ENCODE measurements at places on chromosomes 12 and 14.

GRCh38 chr12:125162489-125163028 is 97.3 kb downstream of the AACS start:
- DNase-seq, result no peak

DNA sequence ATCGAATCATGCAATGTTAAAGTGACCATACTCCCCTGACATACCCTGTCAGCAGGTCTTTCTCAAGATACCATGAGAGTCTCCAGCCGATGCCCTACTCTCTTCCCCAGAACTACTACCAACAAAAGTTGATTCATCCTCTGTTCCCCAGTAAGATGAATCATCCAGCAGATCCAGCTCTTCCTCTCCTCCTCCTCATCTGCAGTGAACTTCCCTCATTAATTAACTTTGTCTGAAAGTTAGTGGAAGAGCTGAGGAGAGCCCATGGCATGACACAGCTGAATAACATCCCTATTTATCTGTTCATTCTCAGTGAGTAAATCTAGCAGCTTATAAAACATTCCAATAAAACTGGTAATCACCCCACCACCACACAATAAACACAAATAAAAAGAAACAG is 213.4 kb downstream of the EGLN3 start:
- no peak for DNase-seq

GRCh38 chr12:13257356-13257875 is 60.9 kb downstream of the EMP1 start:
- no peak for DNase-seq

- no peak for DNase-seq
These were observed 38.2 kb downstream of the CACNA2D4 start for GRCh38 chr12:1880153-1880845.

- DNase-seq, result no peak
These were observed 15.5 kb upstream of the FKBP4 start for GRCh38 chr12:2779281-2779680.

- DNase-seq, result no peak
These were observed 92.5 kb downstream of the TMCC3 start for GRCh38 chr12:94557746-94558295.

DNA sequence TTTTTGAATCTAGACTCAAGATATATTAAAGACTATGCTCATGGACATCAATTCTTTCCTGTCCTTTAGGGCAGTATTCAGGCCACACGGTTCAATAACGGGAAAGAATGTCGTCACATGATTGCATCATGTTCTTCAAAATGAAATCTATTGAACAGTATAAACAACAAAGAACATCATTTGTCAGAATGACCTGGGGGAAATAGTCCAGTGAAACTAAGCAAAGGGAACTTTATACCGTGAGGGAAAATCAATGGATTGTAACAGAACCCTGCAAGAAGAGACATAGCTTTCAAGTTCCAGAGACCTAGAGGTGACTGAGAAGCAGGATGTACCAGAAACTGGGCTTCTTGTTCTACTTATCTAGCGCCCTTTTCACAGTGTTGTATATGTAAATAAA is 32.7 kb downstream of the FLRT2 start:
- no peak for DNase-seq

DNA sequence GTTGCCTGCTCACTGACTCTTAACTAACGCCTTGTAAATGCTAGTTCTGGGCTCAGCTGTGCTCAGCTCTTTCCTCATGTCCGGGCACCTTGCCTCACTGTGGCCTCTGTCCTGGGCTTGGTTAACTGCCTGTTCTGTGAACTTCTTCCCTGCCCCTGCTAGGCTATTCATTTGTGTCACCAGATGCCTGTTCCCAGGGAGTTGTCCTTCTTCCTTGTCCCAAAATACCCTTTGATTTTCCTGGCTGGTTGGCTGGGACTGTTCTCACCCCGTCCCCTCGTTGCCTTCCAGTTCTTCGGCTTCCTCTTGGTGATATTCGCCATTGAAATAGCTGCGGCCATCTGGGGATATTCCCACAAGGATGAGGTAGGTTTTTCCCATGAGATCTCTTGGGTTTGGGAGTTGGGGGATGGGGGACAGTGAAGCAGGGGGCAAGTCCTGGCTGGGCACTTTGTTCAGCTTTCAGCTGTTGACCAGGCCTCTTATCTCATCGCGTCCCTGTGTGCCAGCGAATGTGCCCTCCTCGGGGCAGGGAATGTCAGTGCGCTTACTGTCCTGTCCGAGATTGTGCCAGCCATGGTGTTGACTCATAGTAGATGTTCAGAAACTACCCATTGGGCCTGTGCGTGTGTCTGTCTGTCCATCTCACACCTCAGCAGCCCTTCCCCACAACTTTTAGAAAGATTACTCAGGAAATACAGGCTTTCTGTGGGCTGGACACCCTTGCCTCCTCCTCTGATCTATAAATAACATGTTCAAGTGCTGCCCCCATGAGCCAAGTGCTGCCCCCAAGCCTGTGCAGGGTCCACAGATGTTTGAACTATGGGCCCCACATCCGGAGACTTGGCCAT is 33.1 kb downstream of the CD9 start:
- DNase-seq, result no peak

DNA sequence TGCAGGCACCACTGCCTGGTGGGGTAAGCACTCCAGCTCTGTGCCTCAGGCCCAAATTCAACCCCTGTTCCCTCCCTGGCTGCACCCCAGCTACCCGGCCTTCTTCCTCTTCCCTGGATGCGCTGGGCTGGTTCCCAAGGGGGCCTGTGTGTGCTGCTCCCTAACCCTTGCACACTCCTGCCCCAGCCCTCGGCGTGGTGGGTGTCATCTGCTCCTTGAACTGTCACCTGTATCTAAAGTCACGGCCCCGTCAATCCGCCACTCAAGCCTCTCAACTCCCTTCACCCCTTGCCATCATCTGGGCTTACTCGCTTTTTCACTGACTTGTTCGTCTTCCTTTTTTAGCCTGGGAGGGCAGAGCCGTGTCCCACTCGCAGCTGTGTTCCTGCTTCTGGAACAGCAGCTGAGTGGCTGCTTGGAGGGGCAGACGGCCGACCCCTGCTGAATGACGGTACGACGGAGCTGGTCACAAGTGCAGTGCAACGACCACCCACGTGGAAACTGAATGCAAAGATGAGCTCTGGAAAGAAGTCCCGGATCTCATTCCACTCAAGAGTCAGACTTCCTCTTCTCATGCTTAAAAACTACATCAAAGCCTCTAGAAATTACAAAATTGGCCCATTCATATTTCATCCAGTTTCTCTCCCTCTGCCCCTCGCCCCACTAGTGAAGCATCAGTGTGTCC is 138.9 kb downstream of the PIWIL1 start:
- DNase-seq, result no peak

- no peak for DNase-seq
These were observed 71.1 kb downstream of the C2CD5 start for GRCh38 chr12:22473212-22473611.

- no peak for DNase-seq
These were observed 82.5 kb downstream of the HECTD4 start for GRCh38 chr12:112299704-112300103.

DNA sequence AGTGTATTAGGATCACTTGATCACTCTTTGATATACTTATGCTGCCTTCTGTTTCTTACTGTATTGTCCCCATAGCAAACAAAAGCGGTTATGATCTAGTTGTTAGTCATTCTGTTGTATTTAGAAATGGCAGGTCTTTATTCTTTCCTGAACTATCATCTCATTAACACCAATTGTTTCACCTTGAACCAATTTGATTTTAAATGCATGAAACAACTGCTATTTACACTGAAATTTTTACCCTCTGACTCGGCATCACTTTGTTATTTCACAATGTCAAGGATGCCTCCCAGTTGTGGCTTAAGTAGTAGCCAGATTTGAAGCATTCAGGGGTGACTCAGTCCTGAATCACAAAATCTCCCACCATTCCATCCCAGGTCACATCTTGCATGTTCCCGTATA is 303.5 kb downstream of the EGLN3 start:
- no peak for DNase-seq

DNA sequence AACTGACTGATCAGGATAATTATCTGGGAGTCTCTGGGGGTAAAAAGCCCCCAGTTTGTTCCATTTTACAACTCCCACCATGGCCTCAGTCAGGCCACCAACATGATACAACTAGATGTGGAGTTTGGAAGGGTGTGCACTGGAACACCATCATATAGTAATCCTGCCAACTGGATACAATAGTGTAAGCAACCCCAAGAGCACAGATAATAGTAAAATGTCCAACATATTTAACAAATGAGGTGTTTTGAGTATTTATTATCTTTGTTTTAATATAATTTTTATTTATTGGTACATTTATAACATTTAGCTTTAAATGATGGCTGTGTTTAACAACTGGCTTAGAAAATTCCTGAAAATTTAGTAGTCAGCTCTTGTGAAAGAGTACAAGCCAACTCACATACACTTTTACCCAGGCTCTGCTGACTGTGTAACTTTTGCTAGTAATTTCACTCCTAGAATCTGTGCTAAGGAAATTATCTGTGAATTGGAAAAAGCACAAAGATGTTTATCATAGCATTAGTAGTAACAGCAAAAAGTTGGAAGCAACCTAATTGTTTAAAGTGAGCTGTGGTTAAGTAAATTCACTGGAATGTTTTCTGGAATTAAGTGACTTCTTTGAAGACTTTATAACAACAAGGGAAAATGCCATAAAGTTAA is 196.8 kb downstream of the RAD51B start:
- no peak for DNase-seq

DNA sequence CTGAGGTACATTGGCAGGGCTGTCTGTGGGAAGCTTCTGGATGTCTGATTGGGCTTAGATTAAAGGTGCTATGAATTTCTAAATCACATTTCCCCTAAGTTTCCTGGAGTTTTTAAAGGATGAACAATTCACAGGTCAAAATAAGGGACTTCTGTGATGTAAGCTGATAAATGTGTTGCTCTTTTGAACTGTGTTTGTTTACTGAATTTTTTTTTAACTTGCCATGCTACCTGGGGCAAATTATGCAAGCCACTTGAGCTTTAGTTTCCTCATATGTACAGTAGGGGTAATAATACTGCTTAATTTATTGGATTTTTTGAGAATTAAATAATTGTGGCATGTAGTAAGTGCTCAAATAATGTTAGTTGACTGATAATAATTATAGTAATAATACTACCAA is 52.8 kb upstream of the CCDC91 start:
- no peak for DNase-seq

DNA sequence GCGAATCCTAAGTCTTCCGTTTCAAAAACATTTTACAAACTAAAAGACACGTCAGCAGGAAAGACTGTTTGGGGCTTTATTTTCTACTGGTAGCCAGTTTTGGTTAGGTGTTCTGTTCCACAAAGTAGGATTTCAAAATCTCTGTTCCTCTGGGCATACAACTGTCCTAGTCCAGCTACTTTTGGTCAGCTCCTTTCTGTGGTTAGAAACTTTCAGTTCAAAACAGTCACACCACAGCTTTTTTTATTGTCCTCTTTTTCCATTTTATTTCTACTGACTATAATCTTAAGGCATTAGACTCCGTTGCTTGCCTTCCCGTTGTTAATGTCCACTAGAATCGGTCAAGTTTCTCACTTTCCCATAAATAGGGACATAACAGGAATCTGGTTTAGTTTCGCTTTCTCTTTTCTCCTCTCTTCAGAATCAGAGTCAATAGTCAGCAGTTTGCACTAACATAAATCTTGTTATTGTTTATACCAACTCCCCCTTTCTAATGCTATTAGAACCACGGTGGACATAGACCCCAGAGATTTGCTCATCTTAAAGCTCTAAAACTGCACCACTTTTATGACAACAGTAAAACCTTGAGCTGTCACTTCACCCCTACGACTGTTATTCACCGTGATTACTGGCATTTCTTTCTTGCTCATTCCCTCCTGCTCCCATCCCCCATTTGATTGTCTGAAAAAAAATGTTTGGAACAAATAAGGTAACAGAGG is 41.5 kb upstream of the NPAS3 start:
- no peak for DNase-seq

DNA sequence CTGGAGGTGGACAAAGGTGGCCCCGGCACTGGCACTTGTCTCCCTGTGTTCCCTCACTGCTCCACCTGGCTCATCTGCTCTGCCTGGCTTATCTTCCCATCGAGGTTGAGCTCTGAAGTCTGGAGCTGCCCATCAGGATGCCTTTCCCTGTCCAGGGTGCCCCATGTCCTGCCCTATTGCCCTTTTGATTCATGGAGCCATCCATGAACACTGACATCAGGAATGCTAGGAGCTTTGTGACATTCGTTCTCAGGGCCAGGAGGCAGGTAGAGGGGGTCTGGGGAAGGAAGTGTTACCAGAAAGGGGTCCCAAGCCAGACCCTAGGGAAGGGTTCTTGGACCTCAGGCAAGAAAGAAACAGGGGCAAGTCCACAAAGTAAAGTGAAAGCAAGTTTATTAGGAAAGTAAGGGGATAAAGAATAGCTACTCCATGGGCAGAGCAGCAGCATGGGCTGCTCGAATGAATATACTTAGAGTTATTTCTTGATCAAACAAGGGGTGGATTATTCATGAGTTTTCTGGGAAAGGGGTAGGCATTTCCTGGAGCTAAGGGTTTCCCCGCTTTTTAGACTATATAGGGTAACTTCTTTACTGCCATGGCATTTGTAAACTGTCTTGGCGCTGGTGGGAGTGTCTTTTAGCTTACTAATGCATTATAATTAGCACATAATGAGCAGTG is 51.6 kb downstream of the RIN3 start:
- no peak for DNase-seq

DNA sequence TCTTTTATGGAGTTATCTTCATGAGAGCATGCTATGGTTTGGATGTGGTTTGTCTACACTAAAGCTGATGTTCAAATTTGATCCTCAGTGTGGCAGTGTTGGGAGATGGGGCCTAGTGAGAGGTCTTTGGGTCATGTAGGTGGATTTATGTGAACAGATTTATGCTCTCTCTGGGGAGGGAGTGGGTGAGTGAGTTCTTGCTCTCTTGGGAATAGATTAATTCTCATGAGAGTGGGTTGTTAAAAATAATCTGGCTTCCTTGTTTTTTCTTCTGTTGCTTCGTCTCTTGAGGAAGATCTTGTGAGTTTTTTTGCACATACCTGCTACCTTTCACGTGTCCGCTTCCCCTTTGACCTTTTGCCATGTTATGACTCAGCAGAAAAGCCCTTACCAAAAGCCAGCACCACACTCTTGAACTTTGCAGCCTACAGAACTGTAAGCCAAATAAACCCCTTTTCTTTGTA is 20.5 kb downstream of the DERA start:
- no peak for DNase-seq

Measured in naive thymus-derived CD8-positive, alpha-beta T cell (primary cell).